HAP-1 (cell line): ENCODE measurements at places on chromosomes 6 and 20.

DNA sequence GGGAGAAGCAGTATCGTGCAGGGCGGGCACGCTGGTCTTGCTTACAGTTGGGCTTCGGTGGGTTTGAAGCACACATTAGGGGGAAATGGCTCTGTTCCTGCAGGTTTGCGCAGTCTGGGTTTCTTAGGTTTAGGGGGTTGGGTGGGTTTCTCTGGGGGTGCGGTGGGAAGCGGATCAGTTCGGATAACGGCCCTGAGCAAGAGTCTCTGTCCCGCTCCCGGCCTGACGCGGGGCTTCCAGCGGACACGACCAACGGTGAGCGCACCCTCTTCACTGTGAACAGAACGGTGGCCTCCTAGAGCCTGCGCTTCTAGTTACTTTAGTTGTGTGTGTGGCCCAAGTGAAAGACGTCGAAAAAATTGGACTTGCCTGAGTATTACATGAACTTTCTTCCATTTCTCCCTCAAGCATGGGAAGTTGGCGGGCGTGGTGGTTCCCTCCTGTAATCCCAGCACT lies 635 bp upstream of the ELOVL2 start:
- DNase-seq: no peak

DNA sequence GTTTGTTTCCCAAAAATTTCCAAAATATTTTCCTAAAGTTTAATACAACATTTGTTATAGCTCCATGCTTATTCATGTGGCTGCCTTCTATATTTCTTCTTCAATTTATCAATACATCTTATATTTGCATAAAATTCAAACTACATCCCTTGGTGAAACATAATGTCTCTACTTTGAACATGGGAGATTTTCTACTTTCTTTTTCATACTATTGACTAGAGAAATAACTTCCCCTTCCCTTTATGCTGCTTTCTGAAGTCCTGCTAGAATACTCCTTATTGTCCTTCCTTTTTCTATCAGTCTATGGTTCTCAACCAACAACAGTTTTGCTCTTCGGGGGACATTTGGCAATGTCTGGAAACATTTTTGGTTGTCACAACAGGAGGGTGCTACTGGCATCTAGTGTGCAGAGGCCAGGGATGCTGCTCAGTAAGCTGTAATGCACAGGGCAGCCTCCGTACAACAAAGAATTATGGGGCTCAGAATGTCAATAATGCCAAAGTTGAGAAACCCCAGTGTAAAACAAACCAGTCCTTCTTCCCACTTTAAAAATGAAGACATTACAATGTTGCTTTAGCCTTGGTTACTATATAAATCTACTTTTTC lies 29.9 kb downstream of the MKKS start:
- no peak for DNase-seq

GRCh38 chr20:59050437-59050836 lies 7.9 kb upstream of the PRELID3B start:
- DNase-seq: no peak

- no peak for DNase-seq
Observed at GRCh38 chr6:133787122-133787521, 101.8 kb upstream of the TCF21 start.

GRCh38 chr6:80329496-80329895 lies 223.0 kb downstream of the BCKDHB start:
- no peak for DNase-seq

- no peak for DNase-seq
Observed at GRCh38 chr6:56899311-56899710, 55.6 kb upstream of the BEND6 start.

DNA sequence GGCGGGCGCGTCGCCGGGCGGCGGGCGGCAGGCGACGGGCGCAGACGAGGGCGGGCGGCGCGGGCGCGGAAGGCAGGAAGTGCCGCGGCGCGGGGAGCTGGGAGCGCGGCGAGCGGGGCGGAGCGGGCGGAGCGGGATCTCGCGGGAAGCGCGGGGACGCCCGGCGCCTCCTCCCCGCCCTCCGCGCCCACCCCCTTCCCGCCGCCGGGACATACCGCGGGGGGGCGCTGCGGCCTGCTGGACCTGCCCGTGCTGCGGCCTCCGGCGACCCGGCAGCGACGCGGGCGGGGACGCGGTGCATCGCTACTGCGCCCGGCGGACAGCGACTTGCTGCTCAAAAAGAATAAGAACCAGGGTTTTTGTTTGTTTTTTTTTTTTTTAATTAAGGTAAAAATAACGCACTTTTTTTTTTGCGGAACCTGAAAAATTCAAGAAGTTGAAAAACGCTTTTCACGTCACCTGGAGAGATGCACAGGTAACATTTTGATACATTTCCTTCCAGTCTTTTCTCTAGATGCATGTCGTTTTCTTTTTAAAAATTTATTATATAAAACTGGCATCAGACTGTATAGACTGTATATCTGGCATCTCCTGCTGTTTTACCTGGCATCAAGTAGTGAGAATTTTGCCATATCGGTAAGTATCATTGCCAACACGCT lies at the start of gene CENPB:
CENPB (minus strand) TSS at position 76 of the 659 bp plus-strand sequence. CDS start 257 bp downstream, outside the sequence.
- peak; percentile 93 for DNase-seq

- no peak for DNase-seq
Observed at GRCh38 chr6:63676412-63677114, 41.0 kb downstream of the PHF3 start.

DNA sequence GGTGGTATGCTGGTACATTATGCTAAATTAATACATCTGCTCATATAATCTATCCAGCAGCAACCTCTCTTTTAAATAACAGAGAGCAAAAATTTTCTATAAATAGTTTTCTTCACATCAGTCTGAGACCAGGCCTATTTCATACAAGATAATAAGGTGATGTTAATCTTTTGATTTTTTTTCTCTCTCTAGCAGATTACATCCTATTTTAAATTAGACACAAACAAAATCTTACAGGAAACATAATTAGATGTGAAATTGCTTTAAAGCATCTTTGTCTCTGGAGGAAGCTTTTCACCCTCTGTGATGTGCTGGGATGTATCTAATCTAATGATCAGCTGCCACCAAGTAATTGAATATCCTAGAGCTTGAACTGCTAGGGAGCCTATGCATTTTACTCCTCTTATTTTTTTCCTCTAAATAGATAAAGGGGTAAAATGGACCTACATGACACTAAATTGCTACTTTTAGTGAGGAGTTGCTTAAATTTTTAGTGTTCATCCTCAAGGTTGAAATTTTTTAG lies 165.5 kb downstream of the MANEA start:
- no peak for DNase-seq

GRCh38 chr6:144377586-144378210 lies 92.6 kb downstream of the UTRN start:
- no peak for DNase-seq

GRCh38 chr6:43150051-43150751 lies 20.9 kb upstream of the SRF start:
- no peak for DNase-seq

- DNase-seq: no peak
Observed at GRCh38 chr20:14446446-14446845, 109.0 kb upstream of the FLRT3 start.

DNA sequence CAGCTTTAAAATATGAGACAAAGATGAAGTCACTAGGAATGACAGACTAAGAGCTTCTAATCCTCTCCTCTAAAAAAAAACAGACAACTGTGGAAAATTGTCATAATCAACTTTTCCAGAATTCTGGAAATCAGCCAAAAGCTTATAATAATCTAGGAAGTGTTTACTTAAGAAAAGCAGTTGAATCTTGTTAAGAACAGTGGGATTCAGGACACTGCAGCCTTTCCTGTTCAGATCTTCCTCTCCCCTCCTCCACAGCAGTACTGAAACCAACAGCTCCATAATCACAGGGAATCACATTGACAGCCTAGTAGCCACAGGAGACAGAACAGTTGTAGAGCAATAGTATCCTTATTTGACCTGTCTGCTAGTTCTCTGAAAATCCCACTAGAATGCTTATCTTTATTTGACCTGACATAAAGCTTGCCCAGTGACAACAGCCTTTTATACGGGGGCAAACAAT lies 41.6 kb downstream of the IBTK start:
- DNase-seq: no peak

DNA sequence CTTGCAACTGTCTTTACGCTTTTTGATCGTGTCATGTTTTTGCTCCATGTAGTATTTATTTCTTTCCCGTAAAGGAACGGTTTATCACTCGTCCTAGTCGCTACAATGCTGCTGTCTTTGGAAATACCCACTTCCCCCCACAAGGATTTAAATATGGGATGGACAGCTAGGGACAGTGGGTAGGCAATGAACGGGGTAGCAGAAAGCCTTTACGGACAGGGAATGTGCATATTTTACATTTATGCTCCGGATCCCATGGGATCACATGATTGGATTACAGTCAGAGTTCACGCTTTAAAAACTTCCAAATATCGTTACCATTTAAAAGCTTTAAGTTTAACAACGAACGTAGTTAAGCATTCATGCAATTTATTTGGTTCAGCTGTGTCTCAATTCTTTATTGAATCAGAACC lies 1.2 kb downstream of the HIVEP1 start:
- no peak for DNase-seq

GRCh38 chr20:35561268-35561667 lies 19.4 kb downstream of the ERGIC3 start:
- DNase-seq: peak; percentile 34

- DNase-seq: no peak
Observed at GRCh38 chr6:105920071-105920470, 166.1 kb upstream of the PRDM1 start.

DNA sequence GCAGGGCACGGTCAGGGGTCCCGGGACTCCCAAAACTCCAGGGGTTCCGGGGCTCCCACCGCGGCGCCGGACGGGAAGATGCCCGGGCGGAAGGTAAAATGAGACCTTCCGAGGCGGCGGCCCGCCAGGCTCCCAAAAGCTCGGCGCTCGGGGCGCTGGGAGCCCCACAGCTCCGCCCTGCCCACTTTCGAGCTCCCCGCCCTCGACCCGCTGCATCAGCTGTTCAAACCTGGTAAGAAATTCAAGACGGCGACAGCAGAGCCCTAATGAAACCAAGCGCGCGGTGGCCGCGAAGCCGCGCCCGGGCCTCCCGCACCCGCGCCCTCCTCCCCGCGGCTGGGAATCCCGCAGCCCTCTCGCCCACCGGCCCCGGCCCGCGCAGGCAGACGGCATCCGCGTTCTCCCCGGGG lies 369 bp downstream of the SLC4A11 start:
- DNase-seq: peak; percentile 63

DNA sequence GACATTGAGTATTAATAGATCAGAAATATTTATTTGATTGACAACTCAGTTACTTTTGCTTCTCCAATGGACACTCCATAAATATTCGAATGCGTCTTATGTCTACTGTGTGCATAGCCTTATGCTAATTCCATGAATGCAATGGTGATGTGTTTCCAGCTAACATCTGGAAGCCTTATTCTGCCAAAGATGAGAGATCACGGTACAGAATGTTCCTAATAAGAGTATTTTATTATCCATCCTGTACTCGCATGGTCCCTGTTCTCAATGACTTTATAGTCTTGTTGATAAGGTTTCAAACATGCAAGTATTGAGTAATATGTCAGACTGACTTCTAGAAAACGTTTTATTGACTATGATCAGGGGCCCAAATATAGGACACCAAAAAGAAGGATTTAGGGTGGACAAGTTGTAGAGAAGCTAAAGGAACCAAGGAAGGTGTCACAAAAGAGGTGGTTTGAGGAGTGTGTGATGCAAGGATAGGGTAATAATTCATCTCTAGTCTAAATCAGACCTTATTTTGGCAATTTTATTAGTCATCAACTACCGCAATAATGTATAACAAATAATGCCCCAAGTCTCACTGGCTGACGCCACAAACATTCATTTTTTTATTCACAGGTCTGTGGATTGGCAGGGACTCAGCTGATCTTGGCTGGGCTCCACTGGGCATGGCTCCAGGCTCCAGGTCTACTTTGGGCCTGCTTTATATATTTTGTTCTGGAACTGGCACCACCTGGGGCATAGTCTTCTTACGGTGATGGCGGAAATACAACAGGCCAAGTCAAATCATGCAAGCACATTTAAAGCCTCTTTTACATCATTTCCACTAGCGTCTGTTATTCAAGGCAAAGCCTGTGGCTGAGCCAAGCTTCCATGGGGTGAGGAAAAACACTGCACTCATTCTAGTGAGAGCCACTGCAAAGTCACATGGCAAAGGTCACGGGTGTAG lies 24.5 kb upstream of the CD83 start:
- no peak for DNase-seq

DNA sequence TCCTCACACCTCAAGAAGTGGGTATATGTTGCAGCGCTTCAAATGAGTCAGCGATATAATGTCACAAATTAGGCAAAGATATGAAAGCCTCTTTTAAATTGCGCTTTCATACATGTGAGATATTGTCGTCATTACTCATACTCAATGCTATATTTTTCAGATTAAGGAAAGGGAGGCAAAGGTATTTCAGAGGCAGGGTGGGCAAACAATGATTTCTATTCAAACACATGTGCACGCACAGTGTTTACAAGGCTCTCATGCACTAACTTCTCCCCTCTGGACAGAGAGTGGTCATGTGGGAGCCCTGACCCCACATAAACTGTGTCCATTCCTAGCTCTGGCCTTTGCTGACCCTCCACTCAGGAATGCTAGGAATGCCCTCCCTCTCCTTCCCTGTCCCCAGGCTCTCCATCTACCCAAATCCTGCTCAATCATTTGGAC lies 112.1 kb upstream of the TMEM170B start:
- no peak for DNase-seq

GRCh38 chr6:73234733-73235132 lies 9.4 kb upstream of the KHDC1L start:
- DNase-seq: no peak

- no peak for DNase-seq
Observed at GRCh38 chr6:14946753-14947152, 299.1 kb upstream of the JARID2 start.
